MCF 10A (cell line): ENCODE measurements at places on chromosomes 4 and X. TPM values are rescaled to one million over a fixed set of nuclear protein-coding genes. Genes with fewer than 3 reads are reported as not detected.

The FRG1 gene
- 61.5 and 62.9 TPM in 2 replicates for total RNA-seq

The OCIAD1 gene
- 207 and 224 TPM in 2 replicates for total RNA-seq

The NLGN3 gene
- 0.42 and 0.44 TPM in 2 replicates for total RNA-seq

The ENPEP gene
- not detected in 2 replicates for total RNA-seq

The TLR2 gene
- total RNA-seq: 0.23 and 0.49 TPM in 2 replicates

DNA sequence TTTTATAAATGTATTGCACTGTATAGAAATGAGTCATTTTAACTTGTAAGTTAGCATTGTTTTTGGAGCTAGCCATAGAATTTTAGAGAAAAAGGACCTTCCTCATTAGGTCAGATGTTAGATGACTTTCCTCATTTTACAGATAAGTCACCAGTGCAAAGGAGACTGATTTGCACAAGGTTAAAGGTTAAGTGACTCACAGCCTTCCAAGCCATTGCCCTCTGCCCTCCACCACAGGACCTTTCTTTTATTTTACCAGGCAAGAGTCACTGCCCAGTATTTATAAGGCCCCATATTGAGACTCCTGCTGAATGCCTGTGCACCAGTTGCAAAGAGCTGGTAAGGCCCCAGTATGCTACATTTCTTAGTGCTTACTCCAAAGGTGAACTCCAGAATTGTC lies 4.2 kb upstream of the ABCG2 start:
- DNase-seq: no peak

- DNase-seq: no peak
These were observed 45.7 kb downstream of the ING2 start for GRCh38 chr4:183550345-183551093.

DNA sequence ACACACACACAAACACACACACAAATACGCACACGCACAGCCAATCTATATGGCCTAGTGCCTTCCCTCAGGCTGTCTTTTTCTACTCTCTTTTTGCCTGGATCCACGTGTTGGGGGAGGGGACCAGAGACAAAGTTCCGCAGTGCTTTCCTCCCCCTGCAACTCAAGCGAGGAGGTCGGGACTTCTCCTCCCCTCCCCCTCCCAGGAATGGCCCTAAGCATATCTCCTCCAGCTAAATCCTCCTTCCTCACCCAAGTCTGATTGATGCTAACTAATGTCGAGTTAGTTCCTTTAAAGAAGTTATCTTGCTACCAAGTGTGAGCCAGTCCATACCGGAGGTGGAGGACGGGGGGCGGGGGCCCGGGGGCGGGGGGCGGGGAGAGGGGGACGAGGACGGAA lies 141.2 kb upstream of the ZIC3 start:
- no peak for DNase-seq

GRCh38 chr4:163781726-163782125 lies 287.2 kb downstream of the TMA16 start:
- DNase-seq: no peak

- DNase-seq: peak; percentile 95
These were observed 6.1 kb downstream of the TACC3 start for GRCh38 chr4:1727117-1728031.

GRCh38 chr4:155900381-155900780 lies 3.1 kb upstream of the TDO2 start:
- DNase-seq: peak; percentile 74

DNA sequence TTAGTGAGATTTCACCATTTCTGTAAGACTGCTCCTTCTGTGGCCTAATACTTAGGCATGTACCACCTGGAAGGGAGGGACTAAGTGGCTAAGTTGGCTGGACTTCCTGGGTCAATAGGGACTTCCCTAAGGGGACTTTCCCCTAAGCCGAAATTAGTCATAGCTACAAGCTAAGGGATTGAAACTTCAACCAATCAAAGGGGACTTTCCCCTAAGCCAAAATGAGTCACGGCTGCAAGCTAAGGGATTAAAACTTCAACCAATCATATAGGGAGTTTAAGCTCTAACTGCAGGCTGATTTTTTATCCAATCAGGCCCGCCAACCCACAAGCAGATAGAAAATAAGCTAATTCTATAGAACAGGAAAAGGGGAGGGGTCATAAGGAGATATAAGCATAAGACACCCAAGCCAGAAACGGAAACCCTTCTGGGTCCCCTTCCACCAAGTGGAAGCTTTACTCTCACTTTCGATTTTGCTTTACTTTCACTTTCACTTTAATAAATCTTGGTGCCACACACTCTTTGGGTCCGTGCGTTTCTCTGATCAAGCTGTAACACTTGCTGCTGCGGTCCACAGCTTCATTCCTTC lies 382.8 kb downstream of the KLHL4 start:
- DNase-seq: peak; percentile 17

GRCh38 chr4:99811850-99812249 lies 4.8 kb upstream of the DAPP1 start:
- DNase-seq: peak; percentile 68

DNA sequence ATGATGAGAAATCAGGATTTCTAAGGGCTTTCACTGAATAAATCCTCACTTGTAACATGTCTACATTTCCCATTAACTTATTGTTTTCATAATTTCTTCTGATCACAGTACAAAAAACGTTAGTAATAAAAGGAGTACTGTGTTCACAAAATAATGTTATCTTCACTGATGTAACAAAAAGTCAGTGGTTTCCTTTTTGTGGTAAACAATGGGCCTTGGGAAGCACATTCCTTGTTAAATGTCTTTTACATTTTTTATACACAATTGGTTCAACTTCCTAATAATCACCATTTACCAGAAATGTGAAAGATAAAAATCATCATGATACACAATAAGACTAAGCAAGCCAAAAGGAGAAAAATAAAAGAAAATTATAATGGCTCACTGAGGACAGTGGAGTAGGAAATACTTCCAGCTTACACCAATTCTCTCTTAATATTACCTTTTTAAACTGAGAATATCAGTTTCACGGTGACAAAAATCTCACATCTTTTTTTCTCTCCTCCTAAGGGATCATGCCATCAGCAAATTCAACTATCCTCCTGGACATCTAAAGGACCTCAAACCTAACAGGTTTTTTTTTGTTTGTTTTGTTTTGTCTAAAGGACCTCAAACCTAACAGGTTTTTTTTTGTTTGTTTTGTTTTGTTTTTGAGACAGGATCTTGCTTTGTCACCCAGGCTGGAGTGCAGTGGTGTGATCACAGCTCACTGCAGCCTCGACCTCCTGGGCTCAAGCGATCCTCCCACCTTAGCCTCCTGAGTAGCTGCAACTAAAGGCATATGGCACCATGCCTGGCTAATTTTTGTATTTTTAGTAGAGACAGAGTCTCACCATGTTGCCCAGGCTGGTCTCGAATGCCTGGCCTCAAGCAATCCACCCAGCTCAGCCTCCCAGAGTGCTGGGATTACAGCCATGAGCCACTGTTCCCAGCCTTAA lies 57.3 kb downstream of the FRYL start:
- no peak for DNase-seq

GRCh38 chr4:67393699-67394281 lies 151.5 kb downstream of the CENPC start:
- DNase-seq: peak; percentile 53

- no peak for DNase-seq
These were observed 321.3 kb downstream of the ADGRL3 start for GRCh38 chr4:61521451-61521850.

DNA sequence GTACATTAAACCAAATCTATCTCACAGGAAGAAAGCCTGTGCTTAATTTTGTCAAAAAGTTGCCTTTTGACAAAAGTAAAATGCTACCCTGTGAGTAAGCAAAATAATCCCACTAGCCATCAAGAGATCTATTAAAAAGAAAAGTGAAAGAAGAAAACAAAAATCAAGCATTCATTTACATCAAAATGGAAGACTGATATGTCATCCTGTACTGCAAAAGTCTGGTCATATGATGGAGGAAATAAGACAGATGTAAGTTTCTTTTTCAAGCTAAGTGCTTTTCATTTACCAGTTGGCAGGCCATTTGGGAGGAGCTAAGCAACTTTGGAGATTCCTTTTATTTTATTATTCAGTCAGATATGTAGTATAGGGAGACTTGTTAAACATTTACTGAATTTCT lies 387.4 kb downstream of the SPOCK3 start:
- no peak for DNase-seq

DNA sequence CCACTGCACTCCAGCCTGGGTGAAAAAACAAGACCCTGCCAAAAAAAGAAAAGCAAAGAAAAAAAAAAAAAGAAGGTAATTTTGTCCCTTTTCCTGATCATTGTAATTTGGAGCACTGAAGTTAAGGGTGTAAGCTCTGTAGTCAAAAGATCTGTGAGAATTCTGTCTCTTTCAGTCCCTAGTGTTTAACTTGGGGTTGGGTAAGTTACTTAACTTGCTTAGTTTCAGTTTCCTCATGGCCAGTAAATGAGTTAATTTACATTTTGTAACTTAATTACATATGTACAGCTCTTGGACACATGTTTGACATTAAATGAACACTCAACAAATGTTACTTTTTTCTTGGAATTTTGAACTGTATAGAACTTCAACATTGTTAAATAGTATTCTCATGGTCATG lies 10.9 kb upstream of the UBE2K start:
- DNase-seq: no peak

DNA sequence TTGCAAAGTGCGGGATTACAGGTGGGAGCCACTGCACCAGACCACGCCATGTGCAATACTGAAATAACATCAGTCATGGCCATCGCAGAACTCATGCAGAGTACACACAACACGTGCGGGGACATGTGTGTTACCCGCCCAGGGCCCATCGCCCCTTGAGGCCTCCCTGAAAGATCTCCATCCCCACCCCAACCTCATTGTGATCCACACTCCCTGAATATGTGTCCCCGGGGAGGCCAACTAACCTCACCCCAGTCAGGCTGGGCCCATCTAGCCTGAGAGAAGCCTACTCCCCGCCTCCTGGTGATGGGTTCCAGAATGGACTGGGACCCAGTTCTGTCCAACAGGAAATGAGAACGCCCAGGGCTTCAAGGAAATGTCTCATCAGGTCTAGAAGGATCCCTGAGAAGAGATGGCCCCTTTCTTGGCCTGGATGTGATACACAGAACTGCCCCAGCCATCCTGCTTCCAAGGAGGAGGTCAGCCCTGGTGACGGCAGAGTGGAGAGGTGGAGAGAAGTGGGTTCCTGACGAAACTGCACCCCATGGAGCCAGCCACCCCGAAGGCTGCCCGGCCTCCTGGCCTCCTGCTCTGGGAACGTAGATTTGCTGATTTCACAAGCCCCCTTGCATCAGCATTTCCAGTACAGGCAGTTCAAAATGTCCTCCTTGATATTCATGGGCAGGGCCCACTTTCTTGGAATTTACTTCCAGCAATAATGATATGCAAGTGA lies 22.5 kb upstream of the CLDN24 start:
- DNase-seq: no peak

DNA sequence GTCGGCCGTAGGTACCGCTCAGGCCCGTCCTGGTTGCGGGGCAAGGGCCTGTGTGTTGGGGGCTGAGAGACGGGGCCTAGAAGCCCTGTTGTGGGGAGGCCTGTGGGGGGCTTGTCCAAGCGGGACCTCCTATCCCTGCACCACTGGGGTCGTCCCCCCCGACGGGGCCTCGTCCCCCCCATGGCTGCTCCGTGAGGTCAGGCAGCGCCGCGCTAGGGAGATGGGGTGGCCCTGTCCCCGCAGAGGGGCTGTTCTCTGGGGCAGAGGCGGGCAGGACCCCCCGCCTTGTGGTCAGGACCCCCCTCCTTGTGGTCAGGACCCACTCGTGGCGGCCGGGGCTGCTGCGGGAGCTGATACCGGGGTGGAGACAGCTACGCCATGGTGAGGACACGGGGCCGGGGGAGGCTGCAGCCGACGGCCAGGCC lies 12.1 kb upstream of the GTPBP6 start:
- no peak for DNase-seq

DNA sequence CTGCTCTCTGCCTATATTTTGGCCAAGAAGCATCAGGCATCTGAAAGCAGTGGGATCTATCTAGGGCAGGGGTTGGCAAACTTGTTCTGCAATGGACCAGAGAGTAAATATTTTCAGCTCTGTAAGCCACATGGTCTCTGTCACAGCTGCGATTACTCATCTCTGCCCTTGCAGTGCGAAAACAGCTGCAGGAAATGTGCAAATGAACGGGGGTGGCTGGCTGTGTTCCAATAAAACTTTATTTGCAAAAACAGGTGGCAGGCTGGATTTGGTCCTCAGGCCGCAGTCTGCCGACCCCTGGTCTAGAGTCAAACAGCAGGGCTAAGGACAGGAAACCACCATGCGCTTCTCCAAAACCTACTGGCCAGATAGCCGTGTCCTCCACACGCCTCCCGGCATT lies 48.6 kb downstream of the ACOX3 start:
- peak; percentile 58 for DNase-seq
